ENCODE measurements at places on chromosomes 1 and 21.
A peak's percentile ranks its signal among the peaks of the same experiment; 100 is the strongest.

DNA sequence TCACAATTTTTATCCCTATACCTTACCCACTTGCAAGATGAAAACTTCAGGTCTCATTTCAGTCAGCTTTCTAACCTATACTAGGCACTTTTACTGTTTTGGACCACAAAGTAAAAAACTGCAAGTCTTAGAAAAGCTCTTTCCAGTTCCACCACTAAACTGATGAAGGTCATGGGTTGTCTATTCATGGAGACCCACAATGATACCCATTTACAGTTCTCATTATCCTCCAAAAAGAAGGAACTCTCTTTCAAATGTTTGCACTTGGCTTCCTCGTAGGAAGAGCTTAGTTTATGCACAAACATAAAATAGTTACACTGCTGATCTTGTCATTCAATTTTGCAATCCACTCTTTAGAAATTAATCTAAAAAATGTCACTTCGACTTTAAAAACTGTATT, 9.3 kb downstream of the ZNF281 start:
- no peak for DNase-seq

GRCh38 chr1:119136401-119136800, 4.1 kb downstream of the WARS2 start:
- DNase-seq: peak; percentile 82

GRCh38 chr1:43978551-43979260, at the start of gene B4GALT2:
Gene B4GALT2, plus strand, starts transcription at chr1:43979210. Its CDS starts 1,951 bp downstream, at chr1:43981161.
- DNase-seq: no peak

GRCh38 chr1:225710804-225711203, 57.9 kb upstream of the ENAH start:
- peak; percentile 95 for DNase-seq

DNA sequence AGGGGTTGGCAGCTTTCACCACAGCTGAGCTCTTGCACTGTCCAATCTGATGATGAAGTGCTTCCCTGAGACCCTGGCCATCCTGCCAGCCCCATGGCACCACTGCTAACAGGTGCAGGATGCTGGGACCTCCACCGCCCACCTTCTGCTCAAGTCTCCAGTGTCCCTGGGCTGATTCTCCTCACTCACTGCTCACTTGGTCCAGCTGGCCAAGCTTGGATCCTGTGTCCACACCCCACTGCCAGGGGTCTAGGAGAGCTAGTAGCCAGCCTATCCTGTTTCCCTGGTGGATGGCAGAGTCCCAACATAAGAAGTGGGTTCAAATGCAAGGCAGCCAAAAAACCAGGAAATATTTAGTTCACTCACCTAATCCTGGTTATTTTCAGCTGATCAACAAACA, 217.2 kb upstream of the IRF2BP2 start:
- no peak for DNase-seq

DNA sequence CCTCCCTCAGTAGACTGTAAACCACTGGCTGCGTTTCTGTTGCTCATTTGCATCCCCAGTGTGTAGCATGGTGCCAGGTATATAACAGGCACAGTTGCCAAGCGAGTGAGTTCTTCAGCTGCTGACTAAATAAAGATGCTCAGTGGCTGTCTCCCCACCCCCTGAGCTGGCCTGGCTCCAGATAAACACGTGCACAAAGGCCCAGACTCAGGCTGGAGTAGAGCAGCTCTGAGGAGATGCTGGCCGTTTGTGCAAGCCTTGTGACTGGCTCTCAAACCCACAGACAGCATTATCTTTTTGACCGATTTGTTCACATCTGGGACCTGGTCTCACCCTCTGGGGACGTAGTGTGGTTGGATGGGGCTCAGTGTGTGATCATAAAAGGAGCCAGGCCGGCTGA, 7.1 kb downstream of the CHRNB2 start:
- peak; percentile 8 for DNase-seq

- no peak for DNase-seq
Observed at GRCh38 chr1:67143966-67144365, 9.2 kb upstream of the C1orf141 start.

DNA sequence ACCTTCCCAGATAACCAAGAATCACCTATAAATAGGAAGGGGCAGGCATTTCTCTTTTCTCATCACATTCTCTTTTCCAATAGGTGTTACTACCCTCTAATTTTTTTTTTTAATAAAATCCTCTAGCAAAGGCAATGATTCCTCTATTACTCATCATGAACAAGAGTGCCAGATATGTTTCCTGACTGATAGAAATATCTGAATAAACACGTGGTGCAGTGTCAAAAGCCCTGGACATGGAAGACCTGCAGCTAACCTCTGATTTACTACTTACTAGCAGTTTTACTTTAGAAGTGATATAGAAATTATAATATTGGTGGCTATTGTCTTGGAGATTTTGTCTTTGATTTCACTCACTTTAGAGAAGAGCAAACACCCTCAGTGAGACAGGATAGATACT, 194.6 kb upstream of the SAMSN1 start:
- DNase-seq: peak; percentile 78

DNA sequence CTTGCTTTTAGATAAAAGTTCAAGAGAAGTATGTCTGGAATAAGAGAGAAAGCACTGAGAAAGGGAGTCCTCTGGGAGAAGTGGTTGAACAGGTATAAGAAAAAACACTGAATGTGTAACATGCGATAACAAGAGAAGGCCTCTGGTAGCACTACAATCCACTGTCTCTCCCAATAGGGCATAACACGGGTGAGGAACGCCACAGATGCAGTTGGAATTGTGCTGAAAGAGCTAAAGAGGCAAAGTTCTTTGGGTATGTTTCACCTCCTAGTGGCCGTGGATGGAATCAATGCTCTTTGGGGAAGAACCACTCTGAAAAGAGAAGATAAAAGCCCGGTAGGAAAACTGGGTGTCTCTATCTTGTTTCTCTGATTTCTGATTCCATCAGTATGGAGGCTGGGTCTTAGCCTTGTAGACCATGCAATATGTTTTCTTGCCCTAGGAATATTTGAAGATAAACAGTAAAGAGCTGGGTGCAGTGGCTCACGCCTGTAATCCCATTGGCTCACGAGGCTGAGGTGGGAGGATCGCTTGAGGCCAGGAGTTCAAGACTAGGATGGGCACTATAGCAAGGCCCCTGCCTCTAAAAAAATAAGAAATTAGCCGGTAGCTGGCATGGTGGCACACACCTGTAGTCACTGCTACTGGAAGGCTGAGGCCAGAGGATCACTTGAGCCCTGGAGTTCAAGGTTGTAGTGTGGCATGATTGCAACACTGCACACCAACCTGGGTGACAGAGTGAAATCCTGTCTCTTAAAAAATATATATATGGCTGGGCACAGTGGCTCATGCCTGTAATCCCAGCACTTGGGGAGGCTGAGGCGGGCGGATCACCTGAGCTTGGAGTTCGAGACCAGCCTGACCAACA, 40.4 kb downstream of the DAP3 start:
- DNase-seq: peak; percentile 68

DNA sequence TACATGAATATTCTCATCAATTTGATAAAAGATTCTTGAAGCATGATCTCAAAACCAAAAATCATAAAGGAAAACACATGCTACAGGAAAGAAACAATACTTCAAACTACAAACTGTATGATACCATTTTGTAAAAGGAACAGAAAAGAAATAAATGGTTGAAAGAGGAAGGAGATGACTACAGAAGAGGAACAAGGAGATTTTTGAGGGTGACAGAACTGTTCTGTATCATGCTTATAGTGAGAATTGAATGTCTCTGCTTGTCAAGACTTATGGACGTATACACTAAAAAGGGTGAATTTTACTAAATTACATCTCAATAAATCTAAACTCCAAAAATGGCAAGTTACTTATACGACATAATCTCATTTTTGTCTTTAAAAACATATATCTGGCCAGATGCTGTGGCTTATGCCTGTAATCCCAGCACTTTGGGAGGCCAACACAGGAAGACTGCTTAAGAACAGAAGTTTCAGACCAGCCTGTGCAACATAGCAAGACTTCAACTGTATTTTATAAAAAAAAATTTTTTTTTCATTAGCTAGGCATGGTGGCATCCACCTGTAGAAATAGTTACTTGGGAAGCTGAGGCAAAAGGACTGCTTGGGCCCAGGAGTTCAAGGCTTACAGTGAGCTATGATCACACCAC, 125.4 kb downstream of the EIF4G3 start:
- no peak for DNase-seq

DNA sequence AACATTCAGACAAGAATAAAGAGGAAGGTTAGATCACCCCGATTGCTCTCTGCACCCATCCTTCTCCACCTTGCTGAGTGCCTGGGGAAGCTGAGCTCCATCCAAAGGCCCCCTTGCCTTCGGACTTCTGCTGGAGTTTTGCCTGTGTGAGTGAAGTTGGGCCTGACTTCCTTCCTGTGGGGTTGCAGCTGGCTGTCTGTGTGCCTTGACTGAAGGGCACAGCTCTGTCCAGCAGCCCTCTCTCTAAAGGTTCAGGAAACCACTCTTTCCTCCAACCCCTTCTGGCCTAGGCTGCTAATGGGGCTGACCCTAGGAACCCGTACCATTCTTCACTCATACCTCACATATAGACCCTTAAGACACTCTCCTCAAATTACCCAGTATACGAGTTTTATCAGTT, 173.4 kb upstream of the HMCN1 start:
- DNase-seq: no peak

Measured in bronchial epithelial cell (primary cell).